ENCODE measurements at places on chromosomes 12 and 14.

DNA sequence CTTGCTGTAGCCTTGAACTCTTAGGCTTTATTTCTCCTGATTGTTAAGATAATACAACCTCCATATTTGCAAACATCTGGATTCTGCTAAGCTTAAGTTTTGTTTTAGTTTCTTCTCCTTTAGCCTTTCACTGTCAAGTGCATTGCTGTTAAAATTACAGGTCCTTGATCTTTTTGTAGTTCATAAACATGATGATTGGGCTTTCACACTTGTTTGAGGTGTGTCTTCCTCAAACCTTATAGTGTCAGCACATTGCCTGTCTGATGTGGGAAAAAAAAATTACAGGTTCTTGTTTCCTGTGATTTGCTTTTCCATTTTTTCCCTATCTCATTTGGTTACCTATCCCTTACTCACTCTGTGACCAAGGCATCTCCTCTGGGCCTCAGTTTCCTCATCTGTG lies 59.2 kb downstream of the BICDL1 start:
- no peak for DNase-seq

DNA sequence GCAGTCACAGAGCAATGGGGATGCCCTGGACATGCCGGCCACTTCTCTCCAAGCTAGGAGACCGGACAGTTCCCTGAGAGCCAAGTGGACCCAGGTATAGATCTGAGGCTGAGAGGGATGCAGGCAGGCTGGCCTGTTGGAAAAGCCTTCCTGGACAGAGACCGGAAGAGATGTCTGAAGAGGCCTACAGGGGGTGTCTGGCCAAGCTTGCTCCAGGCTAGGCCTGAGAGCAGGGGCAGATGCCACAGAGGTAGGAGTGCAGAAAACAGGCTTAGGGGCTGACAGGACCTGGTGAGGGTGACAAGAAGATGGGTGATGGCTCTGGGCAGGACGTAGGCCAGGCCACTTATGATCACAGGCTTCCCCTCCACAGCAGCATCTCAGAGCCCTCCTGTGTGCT lies 30.2 kb downstream of the ARL6IP4 start:
- DNase-seq: no peak

GRCh38 chr14:44941591-44941990 lies 20.2 kb downstream of the KLHL28 start:
- DNase-seq: no peak

DNA sequence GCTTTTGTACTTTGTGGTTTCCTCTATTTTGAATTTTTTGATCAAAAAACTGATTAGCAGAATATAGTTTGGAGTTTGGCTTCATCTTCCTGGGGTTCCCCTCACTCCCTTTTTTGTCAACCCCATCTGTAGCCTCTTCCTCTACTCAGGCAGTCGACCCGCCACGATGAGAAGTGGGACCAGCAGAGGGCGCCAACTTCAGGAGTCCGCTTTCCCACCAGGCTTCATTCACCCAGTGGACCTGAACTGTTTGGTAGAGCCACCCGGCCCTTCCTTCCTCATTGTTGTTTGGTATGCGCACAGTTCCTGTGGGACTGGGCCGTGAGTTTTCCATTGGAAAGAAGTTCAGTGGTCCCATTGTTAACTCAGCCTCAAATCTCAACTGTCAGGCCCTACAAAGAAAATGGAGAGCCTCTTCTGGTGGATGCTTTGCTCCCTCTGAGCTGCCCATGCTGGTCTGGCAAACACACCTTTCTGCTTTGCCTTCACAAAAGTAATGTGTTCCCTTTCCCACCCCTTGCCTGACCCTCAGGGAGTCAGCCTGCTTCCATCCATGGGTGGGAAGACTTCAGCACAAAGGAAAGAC lies 21.7 kb downstream of the TMBIM6 start:
- peak; percentile 81 for DNase-seq

DNA sequence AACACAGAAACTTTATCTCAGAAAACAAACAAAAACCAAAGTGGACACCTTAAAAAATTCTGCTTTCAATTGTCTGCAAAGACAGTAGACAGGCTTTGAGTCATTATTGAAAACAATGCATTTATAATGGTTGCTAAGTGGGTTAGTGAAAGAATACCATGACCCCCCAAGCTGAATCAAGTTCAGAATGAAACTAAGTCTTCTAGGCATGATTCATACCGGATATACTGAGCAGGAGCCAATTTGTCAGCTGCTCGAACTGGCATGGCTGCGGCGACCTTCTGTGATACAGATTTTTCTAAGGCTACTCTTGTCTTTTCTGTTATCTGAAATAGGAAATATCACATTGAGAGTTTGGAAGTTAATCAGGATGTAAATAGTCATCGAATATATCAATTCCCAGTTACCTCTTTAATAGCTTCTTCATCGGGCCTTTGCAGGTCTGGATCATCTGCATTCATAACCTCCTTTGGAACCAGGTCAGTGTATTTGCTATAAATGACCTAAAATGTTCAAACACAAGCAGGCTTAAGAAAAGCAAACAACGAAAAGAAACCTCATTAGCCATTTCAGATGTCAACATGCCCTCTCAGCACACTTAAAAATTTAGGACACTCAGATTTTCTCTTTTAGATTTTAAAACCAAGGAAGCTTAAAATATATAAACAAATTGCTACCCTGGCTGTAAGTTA lies 22.3 kb downstream of the SNW1 start:
- DNase-seq: peak; percentile 16

- DNase-seq: no peak
These were observed 15.2 kb upstream of the EIF5 start for GRCh38 chr14:103318750-103319419.

DNA sequence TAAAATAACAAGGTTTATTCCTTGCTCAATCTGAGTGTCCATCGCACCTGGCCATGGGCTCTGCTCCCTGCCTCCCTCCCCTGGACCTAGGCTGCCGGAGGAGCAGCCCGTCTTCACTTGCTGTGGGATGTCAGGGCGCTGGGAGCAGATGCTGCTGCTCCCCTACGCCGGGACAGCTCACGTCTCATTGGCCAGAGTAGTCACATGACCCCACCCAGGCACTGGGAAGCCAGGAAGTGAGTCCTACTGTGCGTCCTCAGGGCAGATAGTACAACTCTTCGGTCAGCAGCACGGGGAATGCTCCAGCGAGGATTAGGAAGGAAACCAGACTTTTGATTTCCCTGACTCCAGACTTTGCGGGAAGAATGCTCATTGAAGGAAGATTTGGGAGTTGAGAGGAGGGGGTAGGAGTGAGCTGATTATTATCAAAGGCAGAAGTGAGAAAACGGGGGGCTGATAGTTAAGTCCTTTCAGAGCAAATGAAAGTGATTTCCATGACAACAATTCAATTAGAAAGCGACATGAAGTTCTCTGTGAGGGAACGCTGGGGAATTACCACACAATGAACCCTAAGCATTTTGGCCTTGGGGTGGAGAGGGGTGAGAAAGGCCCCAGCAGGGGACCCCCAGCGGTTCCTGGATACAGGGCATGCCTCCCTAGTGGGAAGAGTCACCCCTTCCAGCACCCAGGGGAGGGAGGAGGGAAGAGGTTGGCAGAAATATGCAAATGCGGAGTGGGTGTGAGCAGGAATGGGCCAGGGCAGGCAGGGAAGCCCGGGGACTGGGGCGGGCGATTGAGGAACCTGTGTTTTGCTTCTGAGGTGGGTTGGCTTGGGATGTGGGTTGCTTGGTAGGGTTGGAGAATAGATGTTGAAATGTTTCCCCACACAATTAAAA lies 215.5 kb downstream of the AACS start:
- no peak for DNase-seq

GRCh38 chr14:48876806-48877340 lies 709.3 kb downstream of the RPS29 start:
- no peak for DNase-seq

- DNase-seq: no peak
These were observed 686.7 kb upstream of the TBX3 start for GRCh38 chr12:115370650-115371049.

- no peak for DNase-seq
These were observed 630 bp downstream of the MYL6B start for GRCh38 chr12:56152756-56153677.

- no peak for DNase-seq
These were observed 62.1 kb downstream of the ACACB start for GRCh38 chr12:109178532-109178931.

DNA sequence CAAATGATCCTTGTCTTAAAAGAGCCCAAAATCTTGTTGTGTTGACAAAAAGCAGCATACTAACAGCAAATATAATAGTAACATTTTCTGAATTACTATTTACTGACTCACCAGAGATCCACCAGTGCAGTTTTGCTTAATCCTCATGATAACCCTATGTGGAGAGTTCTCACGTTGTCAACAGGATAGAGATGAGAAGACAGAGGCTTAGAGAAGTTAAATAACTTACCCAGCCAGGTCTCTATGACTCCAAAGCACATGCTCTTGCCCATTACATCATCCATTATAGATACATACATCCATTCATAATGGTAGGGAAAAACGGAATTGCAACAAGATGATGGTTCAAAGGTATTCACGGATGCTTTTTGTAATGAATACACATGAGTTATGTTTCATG lies 111.9 kb downstream of the PAX9 start:
- DNase-seq: no peak

- DNase-seq: no peak
These were observed 1.7 kb downstream of the CYP27B1 start for GRCh38 chr12:57765003-57765697.

DNA sequence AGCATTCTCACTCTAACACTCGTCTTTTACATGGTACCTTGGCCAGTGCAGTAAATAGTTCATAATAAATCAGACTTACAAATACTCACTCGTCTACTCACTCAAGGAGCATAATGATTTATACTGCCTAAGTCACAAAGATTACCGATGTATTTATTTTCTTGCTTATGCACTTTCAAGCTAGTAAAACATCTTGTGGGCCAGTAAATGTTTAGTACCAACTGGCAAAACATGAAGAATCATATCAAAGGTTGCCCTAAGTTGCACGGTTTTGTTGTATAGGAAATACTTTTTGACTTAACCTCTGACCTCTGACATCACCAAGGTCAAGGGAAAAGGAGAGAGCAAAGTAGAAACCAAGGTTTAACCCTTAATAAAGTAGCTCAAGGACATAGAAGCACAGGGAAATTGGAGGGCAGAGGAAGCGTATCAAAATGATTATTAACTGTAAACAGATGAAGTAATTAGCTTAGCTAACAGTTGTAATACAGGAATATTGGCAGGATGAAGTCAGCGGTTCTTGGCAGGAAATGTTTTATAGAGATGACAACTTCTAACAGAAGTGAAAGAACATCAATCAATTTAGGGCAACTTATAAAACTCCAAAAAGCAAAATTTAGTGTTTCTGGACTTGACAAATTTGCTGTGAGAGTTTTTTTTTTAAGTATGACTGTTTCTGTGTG lies 131.9 kb downstream of the HMGA2 start:
- DNase-seq: no peak

DNA sequence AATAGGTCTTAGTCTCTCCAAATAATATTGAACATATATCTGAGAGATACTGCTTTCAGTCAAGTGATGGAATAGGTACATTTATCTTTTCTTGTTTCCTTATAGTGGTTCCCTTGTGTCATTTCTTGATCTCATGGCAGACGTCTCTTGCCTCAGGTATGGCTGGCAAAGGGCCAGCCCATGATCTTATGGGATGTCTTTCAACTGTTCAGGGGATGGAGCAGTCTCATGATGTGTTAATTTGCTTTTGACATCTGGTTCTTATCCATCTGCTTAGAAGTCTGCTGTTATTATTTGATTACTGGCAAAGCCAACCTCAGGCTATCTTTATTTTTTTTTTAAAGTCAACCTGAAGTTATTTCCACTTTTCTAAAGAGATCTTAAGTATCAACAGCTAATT lies 262.9 kb downstream of the TMEM117 start:
- DNase-seq: no peak

GRCh38 chr12:56001487-56002100 lies 4.5 kb downstream of the SUOX start:
- DNase-seq: no peak

DNA sequence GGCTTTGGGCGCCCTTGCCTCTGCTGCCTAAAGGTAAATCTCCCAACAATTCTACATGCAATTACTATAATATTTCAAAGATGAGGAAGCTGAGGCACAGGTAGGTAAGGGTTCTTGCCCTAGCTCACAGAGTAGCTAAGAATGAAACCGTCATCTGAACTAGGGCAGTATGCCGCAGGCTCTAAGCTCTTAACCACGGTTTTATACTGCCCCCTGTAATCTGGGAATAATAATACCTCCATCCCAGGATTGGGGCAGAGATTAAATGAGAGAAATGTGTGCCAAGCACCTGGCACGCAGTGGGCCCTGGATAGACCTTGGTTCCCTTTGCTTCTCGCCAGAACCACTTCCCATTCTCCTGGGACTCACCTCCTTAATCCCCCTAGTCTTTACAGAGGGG lies 1.5 kb upstream of the HRK start:
- DNase-seq: no peak

DNA sequence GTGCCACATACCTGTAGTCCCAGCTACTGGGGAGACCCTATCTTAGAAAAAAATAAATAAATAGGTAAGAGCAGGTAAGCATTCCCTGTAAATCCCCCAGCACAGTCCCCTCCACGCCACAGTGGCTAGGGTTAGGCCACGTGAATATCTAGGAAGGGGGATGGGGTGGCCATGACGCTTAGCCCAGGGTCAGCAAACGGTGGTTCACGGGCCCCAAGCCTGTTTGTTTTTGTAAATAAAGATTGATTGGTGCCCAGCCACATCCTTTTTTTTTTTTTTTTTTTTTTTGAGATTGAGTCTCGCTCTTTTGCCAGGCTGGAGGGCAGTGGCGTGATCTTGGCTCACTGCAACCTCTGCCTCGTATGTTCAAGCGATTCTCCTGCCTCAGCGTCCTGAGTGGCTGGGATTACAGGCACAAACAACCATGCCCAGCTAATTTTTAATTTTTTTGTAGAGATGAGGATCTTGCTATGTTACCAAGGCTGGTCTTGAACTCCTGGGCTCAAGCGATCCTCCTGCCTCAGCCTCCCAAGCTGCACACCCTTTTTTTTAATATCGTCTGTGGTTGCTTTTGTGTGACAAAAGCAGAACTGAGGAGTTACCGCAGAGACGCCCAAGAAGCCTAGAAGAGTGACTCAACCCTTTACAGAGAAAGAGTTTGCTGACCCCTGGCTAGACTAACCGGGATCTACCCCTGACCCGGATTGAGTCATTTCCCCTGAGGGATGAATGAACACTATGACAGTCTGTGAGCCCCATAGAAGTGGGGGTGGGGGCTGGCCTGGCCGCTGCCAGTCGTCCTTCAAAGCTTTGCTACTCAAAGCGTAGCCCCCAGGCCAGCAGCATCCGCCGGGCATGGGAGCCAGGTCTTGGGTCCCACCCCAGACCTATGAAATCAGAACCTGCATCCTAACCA lies 113.7 kb upstream of the NCOR2 start:
- peak; percentile 24 for DNase-seq
